RPMI7951 (cell line): ENCODE measurements at places on chromosomes 7 and 10. TPM values are rescaled to one million over a fixed set of nuclear protein-coding genes. Genes with fewer than 3 reads are reported as not detected.

SEMA3C gene
- total RNA-seq, result 111 and 119 TPM in 2 replicates

MMD2 gene
- not detected in 2 replicates for total RNA-seq

MACROH2A2 gene
- total RNA-seq, result 1.5 and 1.8 TPM in 2 replicates

NPTX2 gene
- 4.8 and 5.5 TPM in 2 replicates for total RNA-seq

KCNIP2 gene
- 0.12 and 0.59 TPM in 2 replicates for total RNA-seq

ZNF107 gene
- total RNA-seq, result 4.8 and 7.3 TPM in 2 replicates

DNA sequence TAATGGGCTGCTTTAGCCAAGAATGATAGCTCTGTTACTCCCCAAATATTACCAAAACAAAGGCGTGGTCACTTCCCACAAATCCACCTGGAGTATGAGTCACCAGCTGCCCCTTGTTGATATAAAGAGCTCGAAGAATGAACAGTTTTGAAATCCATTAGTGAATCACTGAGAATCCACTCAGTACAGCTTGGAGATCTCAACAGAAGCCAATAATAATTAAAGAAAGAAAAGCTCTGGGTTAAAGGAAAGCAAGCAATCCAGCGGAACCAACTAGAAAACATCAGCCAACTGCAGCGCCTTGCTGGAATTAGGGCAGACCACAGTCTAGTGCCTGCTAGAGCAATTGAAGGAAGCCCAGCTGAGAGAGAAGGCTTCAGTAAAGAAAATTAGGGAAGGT, 576.0 kb upstream of the C7orf33 start:
- no peak for DNase-seq

DNA sequence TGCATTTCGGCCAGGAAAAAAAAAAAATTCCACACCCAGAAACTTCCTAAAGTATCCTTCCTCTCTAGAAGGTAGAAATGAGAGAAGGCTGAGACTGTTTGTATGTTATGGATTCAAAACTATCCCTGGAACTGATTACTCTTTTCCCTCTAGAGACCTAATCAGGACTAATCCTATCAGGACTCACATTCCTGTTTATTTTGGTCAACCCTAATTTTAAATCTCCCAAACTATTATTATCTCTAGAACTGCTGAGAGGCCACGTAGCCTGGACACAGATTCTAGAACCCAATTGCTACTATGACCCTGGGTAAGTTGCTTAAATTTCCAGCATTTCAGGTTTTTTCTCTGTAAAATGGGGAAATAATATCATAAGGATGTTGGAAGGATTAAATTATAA, 346.8 kb upstream of the MEOX2 start:
- no peak for DNase-seq

DNA sequence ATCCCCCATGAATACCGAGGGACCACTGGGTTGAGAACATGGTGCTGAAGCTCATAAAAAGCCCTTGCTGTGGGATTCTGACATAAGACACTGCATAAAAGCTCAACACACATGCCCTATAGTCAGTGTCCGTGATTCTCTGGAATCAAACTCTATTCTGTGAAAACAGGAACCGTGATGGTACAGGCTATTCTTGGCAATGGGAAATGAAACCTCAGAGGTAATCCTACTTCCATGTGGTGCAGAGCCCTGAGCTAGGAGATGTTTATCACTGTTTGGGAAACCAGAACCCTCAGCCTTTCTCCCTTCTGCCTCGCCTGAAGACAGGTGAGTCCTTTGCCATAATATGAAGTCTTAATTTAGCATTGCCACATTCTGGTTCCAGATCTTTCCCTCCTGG, 80.8 kb upstream of the PRSS1 start:
- DNase-seq, result no peak

GRCh38 chr10:101672536-101672935, 22.4 kb downstream of the FBXW4 start:
- DNase-seq, result no peak

GRCh38 chr10:104640339-104641186, 527 bp upstream of the SORCS3 start:
- no peak for DNase-seq

DNA sequence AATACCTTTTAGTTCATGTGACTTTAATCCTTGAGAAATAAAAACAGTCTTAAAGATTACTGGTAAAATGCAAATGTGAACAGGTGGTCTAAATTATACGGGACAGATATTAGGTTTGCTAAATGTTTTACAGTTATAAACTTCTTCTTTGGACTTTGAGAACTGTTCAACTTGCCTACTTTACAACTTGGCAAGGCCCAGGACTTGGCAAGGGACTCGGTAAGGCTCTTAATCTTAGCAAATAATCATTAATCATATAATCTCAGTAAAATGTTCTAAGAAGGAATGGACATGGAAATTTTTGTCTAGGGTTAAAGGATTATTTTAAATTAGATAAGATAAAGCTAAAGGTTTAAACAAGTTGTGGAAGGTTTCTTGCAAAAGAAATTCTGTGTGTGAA, 4.8 kb upstream of the UBE2D4 start:
- DNase-seq, result no peak
